Urothelium cell line (cell line): ENCODE measurements at places on chromosomes 12 and 14.
A peak's percentile ranks its signal among the peaks of the same experiment; 100 is the strongest.

GRCh38 chr12:32155961-32156529 is 49.4 kb downstream of the BICD1 start:
- no peak for DNase-seq

- DNase-seq, result peak; percentile 46
These were observed 24.3 kb downstream of the SYNDIG1L start for GRCh38 chr14:74401504-74402241.

GRCh38 chr12:27868139-27868538 is 88.1 kb upstream of the MANSC4 start:
- DNase-seq, result peak; percentile 33

DNA sequence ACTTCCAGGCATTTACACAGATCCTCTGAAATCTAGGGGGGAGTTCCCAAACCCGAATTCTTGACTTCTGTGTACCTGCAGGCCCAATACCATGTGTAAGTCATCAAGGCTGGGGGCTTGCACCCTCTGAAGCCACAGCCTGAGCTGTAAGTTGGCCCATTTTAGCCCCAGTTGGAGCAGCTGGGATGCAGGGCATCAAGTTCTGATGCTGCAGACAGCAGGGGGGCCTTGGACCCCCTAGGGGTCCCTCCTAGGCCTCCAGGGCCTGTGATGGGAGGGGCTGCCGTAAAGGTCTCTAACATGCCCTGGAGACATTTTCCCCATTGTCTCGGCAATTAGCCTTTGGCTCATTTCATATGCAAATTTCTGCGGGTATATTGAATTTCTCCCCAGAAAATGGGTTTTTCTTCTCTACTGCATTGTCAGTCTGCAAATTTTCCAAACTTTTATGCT is 59.5 kb downstream of the LRIG3 start:
- no peak for DNase-seq

- DNase-seq, result peak; percentile 49
These were observed 1.1 kb upstream of the RFX4 start for GRCh38 chr12:106581543-106582248.

GRCh38 chr12:74820324-74820723 is 282.7 kb downstream of the ATXN7L3B start:
- DNase-seq, result no peak

- DNase-seq, result no peak
These were observed 117.6 kb downstream of the SLC25A47 start for GRCh38 chr14:100440758-100441203.

DNA sequence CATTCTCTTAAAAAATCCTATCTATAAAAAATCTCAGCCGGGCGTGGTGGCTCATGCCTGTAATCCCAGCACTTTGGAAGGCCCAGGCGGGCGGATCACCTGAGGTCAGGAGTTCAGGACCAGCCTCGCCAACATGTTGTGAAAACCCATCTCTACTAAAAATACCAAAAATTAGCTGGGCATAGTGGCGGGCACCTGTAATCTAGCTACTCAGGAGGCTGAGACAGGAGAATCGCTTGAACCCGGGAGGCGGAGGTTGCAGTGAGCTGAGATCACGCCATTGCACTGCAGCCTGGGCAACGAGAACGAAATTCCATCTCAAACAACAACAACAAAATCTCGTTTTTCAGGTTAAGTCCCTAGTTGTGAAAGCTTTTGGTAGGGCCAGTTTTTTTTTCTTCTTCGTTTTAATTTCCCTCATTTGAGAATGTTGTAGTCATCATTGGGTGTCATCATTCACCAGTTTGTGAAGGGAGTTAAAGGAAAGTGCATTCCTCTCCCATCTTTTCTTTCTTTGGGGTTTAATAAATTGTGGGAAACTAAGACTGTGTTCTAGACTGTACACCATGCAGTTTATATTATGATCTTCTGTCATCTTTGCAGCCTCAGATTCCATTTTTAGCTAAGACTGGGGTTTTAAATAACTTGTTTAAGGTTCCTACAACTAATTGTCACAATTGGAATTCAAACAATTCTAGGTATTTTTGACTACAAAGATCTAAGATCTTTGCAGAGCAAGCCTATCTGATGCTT is 23.9 kb downstream of the MDM2 start:
- DNase-seq, result no peak

GRCh38 chr12:51377099-51377984 is 13.9 kb downstream of the GALNT6 start:
- DNase-seq, result no peak

GRCh38 chr12:125081427-125081826 is 16.2 kb downstream of the AACS start:
- DNase-seq, result no peak

- no peak for DNase-seq
These were observed 143.4 kb downstream of the HMGA2 start for GRCh38 chr12:65967696-65968095.

- no peak for DNase-seq
These were observed 50.4 kb downstream of the PHETA1 start for GRCh38 chr12:111318450-111318849.

DNA sequence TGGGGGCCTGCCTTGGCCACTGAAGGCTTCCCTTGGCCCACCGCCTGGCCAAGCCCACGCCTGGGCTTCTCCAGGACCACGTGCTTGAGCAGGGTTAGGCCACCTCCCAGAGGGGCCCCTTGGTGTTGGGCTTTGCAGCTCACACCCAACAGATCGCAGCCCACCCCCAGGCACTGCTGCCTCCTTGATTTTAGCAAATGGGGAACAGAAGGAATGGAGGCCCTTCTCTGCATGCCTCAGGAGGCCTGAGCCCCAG is 23.3 kb downstream of the RAB35 start:
- no peak for DNase-seq

DNA sequence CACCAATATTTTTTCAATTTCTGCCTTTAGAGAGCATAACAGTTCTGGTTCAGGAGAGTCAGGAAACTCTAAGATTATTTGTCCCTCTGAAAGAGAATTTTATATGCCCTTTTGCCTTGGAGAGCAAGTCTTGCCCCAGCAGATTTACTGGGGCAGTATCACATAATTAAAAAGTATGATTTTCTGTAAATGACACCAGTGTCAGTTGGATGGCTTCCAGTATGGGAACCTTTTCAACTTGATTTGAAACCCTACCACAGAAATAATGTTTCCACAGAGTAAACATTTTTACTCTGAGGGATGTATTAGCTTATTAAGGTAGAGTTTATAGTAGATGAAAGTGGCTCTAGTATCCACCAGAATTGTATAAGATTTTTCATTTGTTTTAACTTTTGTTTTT is 15.4 kb downstream of the NOPCHAP1 start:
- no peak for DNase-seq
